NCI-H446 (cell line): ENCODE measurements at places on chromosomes 7 and 10.

GRCh38 chr7:150448789-150449147 lies 1.7 kb upstream of the GIMAP8 start:
- peak; percentile 25 for DNase-seq

GRCh38 chr7:138945154-138945553 lies 36.0 kb downstream of the KIAA1549 start:
- no peak for DNase-seq

DNA sequence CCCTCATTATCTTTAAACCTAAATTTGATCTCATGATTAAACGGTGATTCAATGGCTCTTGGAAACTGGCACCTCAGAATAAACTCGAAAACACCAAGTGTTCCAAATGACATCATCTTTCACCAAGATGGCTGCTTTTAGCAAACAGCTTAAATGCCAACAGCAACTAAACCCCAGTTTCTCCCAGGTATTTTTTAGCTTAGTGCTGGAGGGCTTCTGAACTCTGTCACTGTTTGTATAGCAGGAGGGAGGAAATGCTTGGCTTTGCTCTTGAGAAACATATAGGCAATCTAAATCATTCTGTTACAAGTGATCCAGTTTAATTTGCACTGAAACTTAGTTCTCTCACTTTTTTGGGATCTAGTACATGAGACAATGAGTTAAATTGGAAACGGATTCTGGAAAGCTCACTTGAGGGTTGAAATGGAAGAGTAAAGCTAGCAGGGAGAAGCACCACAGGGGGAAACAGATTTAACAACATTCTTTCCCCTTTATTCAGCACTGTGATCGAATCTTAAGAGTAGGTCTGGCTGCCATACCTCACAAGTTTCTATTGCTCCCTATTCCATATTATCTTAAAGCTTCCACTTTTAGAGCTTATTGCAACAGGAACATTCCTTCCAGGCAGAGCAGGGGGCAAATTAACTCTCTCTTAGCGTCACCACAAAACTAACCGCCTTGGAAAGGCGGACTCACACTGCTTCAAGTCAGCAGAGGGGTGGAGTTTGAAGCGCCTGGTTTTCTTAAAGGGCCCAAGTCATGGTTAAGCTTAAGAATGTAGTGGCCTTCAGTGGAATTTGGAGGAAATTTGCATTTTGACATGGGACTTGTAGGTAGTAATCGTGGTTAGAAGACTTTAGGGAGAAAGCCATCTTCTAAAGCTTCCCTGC lies 1.8 kb upstream of the CCDC6 start:
- no peak for DNase-seq

- no peak for DNase-seq
These were observed 3.2 kb upstream of the PPP1R3A start for GRCh38 chr7:113922049-113922448.

DNA sequence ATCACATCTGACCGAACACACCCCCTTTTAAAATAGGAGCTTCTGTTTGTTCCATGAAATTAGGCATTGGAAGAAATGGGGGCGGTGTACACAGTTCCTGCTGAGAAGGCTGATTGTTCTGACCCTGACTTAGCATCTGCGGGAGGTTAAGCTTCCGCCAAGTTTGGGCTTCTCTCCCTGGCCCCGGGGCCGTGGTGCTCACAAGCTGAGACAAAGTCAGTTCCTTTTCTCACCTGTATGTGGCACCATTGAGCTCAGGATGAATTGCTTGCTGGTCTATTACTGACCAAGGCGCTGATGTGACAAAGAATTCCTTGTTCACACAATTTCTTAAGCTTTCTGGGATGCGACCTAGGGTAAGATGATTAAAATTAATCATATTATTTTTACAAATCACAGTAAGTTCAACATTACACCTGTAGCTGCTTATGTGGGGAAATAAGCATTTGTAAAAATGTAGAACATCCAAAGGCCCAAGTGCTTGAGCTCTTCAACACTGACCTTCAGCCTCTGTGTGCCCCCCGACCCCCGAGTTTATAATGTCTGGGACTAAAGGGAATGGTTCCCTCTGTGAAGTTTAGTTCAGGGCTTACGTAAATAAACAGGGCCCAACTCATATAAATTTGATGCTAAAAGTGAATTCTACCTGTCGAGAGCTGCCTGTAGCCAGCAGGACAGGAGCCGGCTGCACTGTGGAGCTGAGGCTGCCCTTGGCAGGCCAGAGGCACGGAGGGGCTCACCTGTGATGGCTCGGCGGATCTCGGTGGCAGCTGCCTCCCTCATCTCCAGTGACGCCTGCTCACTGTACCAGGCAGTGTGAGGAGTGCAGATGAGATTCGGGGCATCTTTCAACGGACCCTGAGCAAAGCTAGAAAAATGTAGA lies 50.8 kb downstream of the ZRANB1 start:
- peak; percentile 73 for DNase-seq

- no peak for DNase-seq
These were observed 2.7 kb upstream of the MPP7 start for GRCh38 chr10:28305553-28305952.

- DNase-seq = peak; percentile 88
These were observed 747.9 kb upstream of the GALNT17 start for GRCh38 chr7:70384024-70384423.

DNA sequence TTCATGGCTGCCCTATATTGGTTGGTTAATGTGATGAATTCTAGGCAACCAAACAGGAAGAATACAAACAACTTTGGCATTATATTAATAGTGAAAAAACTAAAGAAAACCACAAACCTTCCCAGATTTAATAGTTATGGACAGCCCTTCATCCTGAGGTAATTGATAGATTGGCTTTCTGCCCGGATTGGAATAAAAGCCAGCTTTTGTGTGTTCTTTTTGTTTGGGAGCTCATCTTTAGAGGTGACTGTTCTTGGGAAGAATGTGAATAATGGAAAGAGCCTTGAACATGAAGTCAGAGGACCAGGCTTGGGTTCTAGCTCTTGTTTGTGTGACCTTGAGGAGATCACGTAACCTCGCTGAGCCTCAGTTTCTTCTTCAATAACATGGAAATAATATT lies 92.3 kb downstream of the VTI1A start:
- DNase-seq = no peak

DNA sequence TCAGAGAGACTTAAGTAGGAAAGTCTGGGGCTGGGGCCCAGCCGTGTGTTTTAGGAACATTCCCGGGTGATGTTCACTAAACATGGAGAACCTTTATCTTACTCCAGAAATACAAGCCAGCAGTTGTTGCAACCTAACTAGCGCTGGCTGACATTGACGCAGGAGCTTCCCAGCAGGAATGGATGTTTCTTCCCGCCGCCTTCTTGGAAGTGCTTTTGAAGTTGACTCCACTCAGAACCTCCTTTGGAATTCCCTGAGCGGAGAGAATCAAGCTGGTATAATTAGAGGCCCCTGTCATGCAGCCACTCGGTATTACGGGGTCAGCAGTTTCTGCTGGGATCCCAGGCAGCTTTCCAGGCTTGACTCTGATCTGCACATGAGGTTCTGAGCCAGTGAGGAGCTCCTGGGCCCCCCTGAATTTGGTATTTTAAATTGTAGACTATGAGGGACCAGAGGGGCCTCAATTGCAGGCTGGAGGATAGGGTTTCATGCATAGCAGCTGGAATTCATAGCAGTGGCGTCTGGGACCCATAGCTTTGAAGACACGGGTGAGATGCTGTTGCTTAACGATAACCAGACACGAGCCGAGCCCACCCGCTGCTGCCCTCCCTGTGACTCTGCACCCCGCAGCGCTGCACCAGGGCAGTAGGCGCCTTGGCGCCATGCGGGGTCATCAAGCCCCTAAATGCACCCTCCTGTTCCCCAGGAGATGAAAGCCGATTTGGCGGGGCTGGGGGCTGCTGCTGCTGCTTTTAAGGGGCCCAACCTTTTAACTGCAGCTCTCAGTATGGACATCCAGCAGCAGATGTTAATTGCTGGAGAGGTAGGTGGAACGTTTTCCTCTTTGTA lies 61.8 kb downstream of the EEPD1 start:
- DNase-seq = no peak

DNA sequence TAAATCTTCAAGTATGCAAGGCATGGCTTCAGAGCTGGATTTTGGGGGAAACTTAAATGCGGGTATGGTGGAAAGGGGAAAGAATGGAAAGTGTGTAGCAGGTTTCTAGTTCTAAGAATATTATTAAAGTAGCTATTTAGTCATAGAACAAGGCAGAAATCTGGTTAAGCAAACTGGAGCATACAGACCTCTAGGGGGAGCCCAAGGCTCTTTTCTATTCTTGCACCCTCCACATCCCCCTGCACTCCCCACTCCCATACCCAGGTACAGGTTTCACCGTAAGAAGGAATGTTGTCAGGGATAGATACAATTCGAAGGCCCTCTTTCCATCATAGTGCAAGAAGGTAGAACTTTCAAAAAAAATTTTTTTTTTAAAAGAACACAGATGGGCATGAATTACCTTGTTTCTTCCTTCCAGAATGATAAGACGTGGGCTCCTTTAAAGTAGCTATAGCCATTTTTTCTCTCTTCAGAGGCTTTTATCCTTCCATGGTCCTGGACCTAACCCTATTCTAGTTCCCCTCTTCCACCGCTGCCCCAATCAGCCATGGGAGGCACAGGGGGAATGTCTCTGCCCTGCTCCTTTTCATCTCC lies 41.5 kb upstream of the SMIM30 start:
- peak; percentile 22 for DNase-seq

GRCh38 chr7:127776776-127777386 lies 124.9 kb downstream of the SND1 start:
- no peak for DNase-seq
